Fibroblast of villous mesenchyme (primary cell): ENCODE measurements at places on chromosomes 7 and 10. TPM values are rescaled to one million over a fixed set of nuclear protein-coding genes. Genes with fewer than 3 reads are reported as not detected.

Gene SPDYE3
- total RNA-seq, result under 0.01 TPM in 1 of 2 replicates, not detected in the other

Gene LIPN
- total RNA-seq, result not detected in 2 replicates

Gene MEST
- total RNA-seq, result 302 and 606 TPM in 2 replicates

Gene VSTM2A
- not detected in 2 replicates for total RNA-seq
